Stimulated activated CD4-positive, alpha-beta T cell treated with anti-CD3 and anti-CD28 coated beads, Interleukin-4, amount 100 ng/mL, for 1 hour (primary cell): ENCODE measurements at places on chromosomes 2 and 18.

GRCh38 chr2:226273440-226273839 lies 526.2 kb downstream of the IRS1 start:
- DNase-seq: no peak

- no peak for DNase-seq
Measured at GRCh38 chr2:68302281-68302875, 17.4 kb downstream of the CNRIP1 start.

DNA sequence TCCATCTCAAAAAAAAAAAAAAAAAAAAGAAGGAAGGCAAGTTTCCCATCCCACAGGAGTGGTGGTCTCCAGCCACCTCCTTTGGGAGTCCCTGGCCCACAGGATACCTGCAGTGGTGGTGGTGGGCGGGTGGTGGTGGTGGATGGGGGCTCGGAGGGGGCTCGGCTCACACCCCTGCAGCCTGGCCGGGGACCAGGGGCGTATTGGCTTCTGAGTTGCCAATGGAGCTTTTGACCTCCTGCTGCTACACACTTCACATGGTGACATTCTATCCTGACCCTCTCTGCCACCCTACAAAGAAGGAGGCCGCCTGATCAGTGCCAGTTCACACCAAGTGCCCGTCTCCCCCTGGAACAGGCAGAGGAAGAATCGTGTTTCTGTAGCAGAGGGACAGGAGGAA lies 119.6 kb downstream of the NFATC1 start:
- DNase-seq: no peak

GRCh38 chr18:12861637-12862036 lies 22.4 kb downstream of the PTPN2 start:
- no peak for DNase-seq

GRCh38 chr2:127913808-127914457 lies 28.2 kb upstream of the AMMECR1L start:
- DNase-seq: no peak

- DNase-seq: no peak
Measured at GRCh38 chr2:226652369-226652768, 147.3 kb downstream of the IRS1 start.

- no peak for DNase-seq
Measured at GRCh38 chr2:54388076-54388475, 68.1 kb upstream of the SPTBN1 start.

- DNase-seq: no peak
Measured at GRCh38 chr2:81675641-81676040, 1371.1 kb upstream of the LRRTM1 start.

GRCh38 chr2:28135324-28135723 lies 244.8 kb downstream of the BABAM2 start:
- no peak for DNase-seq

- no peak for DNase-seq
Measured at GRCh38 chr2:163717515-163717914, 18.3 kb downstream of the FIGN start.

- no peak for DNase-seq
Measured at GRCh38 chr2:233440714-233441113, 86.4 kb downstream of the DGKD start.

DNA sequence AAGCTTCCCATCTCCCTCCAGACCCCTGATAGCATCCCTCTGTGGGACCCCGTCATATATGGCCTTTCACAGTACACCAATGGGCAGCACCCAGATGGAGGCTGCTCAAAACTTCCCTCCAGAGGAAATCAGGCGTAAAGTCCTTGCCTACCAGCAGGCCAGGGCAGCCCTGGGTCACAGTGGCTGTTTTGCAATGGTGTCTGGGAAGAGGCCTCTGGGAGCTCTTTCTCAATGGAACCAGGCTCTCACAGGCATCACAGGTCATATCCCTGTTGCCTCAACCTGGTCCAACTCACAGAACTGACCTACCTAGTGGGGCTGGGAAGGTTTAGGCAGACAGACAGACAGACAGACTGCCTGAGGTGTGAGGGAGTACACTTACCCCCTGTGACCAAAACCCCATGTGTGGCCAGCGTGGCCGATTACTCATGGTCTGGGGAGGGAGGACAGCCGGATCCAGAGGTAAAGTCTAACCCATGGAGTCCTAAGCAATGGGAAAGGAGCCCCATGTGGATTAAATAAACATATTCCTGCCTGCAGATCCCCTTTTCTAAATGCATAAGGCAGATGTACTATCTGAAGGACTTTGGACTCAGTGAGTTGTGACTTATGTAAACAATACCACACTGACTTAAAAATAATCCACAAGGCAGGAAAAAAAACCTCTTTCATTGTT lies 58.2 kb downstream of the BCL2L11 start:
- DNase-seq: no peak

DNA sequence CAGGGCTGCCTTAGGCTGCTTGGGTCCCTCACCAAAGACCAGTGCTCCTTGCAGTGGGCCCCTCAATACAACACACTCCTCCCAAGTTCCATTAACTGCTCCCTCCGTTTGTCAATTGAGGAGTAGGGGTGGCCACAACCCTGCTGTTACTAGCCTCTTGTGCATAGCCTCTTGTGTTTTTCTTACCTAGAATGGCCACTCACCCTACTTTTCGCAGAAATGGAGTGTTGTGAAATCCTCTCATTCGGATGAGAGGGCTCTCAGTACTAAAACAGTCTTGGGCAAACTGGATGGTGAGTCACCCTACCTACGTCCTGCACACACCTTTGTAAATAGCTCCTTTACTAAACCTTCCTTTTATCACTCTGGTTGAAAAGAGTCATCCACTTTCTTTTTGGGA lies 253.9 kb downstream of the OSR1 start:
- DNase-seq: no peak

GRCh38 chr2:205972113-205972512 lies 113.9 kb downstream of the INO80D start:
- no peak for DNase-seq

DNA sequence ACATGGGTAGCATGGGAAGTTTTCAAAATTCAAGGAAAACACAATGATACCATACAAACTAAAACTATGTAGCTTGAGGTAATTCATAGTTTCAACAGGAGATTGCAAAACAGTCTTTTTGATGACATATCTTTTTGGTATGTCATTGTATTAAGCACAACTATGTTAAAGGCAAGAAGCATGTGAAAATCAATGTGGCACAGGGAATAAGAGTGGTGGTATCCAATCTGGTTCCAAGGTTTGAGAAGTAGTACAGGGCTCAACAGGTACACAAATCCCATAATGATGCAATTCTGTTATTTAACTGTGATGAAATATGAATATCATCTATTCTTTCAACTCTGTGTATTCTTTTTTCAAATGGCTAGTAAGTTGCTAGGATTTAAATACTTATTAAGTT lies 16.4 kb upstream of the DLX2 start:
- no peak for DNase-seq
